M059J (cell line): ENCODE measurements at places on chromosomes 5 and 9. TPM values are rescaled to one million over a fixed set of nuclear protein-coding genes. Genes with fewer than 3 reads are reported as not detected.

CCDC180 gene
- total RNA-seq = 0.47 and 0.59 TPM in 2 replicates

F2RL1 gene
- total RNA-seq = 118 and 125 TPM in 2 replicates

IL5 gene
- not detected in 2 replicates for total RNA-seq

STK32A gene
- total RNA-seq = 0.07 and 0.22 TPM in 2 replicates

TMEM8B gene
- 1.9 and 4.2 TPM in 2 replicates for total RNA-seq

TAF11L10 gene
- total RNA-seq = not detected in 2 replicates

IFNA13 gene
- not detected in 2 replicates for total RNA-seq

C5orf46 gene
- 5.9 and 10.0 TPM in 2 replicates for total RNA-seq

SHISAL2B gene
- total RNA-seq = not detected in 2 replicates

ENTPD8 gene
- not detected in 2 replicates for total RNA-seq

DCAF10 gene
- 29.3 and 38.5 TPM in 2 replicates for total RNA-seq

TMOD1 gene
- 0.84 and 2.4 TPM in 2 replicates for total RNA-seq

TMEM174 gene
- not detected in 2 replicates for total RNA-seq
